ENCODE measurements at places on chromosomes 6 and 20.

GRCh38 chr6:118586746-118587485 lies 38.8 kb downstream of the PLN start:
- DNase-seq: no peak

DNA sequence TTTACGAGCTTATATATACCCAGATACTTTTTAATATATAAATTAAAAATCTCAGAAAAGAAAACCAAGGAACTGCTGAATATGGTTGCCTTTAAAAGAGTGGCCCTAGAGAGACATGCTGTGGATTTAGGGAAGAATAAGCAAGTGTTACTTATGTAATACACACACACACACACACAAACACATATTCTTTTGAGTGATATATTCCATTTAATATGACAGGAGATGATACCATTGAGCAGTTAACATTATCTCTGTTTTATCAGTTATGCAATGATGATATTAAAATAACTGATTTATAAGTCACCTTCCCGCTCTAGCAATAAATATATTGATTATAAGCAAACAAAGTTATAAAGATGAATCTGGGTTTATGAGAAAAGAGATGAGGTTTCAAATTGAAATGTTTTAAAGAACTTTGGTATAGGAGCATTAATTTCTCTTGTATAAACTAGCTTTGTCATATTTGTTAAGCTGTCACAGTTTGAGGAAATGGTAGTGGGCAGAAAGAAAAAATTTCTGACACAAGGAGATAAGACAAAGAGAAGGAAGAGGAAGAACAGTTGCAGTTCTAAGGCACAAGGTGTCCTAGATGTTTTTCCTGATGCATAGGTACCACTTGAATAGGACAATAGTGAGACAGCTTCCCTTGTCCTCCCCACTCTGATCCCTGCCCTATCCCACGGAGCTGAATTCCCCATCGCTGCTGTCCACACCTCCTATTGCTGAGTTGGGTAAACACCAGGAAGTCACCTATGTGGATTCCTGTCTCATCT lies 26.4 kb downstream of the GPX5 start:
- DNase-seq: no peak

GRCh38 chr6:145332011-145332410 lies 403.3 kb downstream of the EPM2A start:
- no peak for DNase-seq

DNA sequence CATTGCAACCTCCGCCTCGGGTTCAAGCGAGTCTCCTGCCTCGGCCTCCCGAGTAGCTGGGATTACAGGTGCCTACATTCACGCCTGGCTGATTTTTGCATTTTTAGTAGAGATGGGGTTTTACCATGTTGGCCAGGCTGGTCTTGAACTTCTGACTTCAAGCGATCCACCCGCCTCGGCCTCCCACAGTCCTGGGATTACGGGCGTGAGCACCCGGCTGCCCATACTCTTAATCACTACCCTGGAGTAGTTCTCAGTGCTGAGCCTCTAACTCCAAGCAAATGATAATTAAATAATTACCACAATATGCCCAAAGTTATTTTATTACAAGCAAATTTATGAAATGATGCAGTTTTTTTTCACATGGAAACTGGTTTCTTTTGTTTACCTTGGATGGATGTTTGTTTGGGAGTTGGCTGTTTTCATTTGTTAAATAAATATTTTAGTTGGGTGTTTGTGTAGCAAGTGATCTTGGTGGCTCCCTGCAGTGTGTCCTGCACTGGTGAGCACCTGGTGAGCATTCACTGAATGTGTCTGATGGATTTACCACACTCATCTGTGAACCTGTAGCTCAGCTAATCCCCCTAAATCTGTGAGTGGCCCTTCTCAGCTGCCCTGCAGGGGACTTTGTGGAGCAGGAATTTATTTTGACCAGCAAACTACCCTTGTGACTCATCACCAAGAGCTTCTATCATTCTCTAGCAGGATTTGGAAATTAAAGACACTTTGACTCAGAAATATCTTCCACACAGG lies 36.9 kb downstream of the UTRN start:
- no peak for DNase-seq

DNA sequence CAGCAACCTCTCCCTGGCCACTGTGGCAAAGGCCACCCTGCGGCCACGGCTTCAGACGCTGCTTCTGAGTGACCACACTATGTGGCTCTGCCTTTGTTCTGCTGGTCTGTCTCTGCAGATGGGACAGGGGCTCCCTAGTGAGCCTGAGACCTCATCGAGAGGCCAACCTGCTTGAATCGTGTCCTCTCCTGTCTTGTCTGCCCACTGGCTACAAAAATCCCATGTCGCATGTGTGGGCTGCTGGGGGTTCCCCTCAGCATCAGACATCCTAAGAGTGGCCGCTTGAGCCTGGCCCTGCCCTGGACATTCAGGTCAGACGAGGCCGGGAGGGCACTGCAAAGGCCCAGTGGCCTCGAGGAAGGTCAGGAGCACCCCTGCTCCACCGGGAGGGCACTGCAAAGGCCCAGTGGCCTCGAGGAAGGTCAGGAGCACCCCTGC lies 222.9 kb downstream of the DLL1 start:
- no peak for DNase-seq

- DNase-seq: peak; percentile 87
Observed at GRCh38 chr6:140485740-140486449, 1111.4 kb upstream of the CITED2 start.

DNA sequence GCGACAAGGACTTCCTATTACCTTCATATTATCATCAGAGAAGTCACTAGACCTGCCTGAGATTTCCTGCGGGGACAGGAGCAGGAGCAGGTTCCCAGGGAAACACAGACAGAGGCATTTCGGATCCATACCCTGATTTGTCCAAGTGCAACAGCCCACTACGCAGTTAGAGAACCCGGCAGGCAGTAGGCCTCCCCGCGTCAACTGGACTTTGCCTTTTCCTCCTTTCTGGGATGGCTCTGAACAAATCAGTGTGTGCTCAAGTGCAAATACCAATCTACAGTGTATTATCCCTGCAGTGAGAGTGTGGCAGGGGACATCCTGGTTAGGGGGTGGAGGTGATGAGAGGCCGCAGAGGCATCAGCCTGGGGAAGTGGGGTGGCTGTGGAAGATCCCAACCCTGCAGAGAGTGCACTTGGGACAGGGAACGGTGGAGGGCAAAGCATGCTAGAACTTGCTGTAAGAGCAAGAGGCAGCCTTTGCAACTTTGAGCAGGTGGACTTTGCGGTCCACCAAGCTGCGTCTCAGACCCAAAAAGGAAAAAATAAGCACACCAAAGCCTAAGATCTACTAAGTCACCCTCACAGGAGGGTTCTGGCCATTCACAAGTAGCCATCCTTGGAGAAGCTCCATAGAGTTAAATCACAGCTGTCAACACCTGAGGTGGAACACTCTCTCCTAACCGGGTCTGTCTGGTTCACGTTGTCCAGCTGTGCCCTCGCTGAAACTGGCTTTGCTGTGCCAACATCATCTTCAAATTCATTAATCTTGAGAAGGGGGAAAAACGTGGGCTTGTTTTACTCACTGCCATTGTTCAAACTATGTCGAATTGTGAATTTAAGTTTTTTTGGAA lies 159.1 kb downstream of the ZDHHC14 start:
- DNase-seq: no peak

DNA sequence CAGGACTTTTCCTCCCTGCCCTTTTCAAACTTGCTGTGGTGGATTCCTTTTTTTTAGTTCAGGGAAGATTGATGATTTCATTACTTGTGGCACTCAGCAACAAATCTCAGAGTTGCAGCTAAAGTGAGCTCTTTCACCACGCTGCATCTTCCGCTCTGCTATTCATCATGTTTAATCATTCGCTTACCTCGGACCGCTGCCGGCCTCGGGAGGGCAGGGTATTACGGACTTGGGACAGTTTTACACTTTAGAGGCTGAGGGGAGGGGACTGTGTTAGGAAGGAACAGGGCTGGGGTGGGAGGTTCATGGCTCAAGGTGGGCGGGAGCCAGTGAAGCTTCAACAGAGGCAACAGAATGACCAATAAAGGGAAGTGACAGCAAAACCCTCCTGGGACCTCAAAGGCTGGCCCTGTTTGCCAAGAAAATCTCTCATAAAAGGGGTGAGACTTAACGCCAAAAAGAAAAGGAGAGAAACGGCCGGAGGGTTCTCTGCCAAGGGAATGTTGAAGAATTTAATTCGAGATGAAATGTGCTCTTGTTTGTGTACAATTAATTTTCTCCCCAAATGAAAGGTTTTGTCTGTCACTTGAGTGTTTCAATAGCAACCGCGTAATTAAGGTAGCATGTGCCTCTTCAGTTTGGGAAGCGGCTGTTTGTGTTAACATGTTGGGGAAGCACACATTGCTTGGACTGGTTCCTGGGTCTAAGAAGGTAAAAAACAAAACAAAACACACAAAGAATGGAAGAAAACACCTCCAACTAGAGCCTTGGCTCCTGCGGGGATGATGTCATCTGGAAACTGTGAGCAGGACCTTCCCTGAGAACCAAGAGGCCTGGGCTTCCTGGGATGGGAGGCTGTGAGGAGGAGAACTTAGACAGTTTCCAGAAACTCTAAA lies 72.5 kb upstream of the SULF2 start:
- DNase-seq: no peak

GRCh38 chr20:50831622-50832021 lies 36.8 kb downstream of the BCAS4 start:
- no peak for DNase-seq

DNA sequence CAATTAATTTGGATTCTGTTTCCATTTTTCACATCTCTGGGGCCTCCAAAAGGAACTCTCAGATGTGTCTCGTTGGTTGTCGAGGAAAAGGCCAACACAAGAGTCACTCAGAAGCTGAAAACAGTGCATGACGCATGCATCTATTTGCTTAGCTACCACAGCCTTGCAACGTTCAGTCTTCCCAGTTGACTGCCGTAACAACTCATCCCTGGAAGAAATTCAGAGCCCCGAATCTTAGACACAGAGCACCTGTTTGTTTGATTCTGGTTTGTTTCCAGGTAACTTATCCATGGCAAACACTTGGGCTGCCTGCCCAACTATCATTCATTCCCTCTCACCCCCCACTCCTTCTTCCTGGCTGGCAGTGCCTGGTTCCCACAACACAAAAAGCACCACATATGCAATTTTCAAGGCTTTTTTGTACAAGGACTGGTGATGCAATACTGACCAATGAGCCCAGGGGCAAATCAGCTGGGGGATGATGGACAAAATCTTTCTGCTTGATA lies 60.5 kb downstream of the ZMYND8 start:
- no peak for DNase-seq

DNA sequence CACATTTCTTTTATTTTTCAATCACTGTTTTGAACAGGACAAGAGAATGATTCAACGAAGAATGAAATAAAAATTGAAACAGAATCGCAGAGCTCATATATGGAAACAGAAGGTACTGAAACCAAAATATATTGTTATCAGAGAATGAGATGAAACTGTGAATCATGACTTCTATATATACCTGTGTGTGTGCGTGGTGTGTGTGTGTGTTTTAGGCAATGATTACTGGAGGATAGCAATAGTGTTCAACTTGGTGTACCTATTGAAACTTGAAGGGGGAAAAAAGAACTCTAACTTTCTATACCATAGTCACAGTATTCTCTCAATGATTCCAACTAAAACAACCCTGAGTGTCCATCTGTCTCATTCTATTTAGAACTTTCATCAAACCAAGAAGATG lies 586.6 kb downstream of the KIF16B start:
- no peak for DNase-seq

DNA sequence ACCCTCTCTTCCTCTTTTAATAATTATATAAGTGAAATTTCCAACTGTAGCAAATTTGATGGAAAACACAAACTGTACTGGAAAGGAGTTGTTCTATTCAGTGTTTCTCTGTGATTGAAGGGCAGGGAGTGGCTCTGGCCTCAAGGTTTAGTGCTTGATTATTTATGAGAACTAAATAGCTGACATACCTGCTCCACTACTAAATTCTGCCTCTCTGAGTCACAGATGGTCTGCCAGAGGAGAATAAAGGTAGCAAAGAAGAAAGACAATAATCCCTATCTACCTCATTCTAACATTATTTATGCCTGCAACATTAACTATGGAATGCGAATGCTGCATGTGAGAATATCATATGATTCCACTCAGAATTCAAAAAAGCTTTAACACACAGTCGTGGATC lies 9.3 kb downstream of the BMP5 start:
- DNase-seq: no peak

DNA sequence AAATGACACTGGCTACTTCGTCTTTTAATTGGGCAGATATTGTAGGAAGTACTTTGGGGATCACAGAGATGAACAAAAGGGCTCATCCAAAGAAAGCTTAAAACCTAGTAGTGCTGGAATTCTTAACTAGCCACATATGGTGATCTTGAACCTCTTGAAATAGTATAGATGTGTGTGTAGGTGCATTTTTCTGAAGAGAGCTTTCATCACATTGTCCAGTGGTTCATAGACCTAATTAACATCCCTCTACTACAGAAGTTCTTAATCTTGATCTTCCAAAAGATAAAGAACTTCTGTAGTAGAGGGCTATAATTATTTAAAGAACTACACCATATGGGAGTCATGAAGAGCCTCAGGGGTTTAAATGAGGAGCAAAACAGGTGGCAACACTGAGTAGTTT lies 2.3 kb upstream of the PRIM2 start:
- DNase-seq: no peak

DNA sequence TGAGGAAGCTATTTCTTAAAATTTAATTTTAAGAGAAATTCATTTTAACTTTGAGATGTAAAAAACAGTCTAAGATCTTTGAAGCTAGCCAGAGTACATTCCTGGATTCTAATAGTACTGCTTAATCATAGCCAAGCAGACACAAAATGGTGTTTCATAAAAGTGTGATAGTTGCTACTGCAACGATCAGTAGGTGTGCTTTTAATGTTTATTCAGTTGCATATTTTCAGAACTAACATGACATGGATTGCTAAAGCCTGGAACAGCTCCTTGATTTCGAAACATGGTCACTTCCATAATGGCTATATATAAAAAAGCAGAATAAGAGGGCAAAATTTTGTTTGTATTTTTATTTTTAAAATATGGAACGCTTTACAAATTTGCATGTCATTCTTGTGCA lies 35.5 kb downstream of the SESN1 start:
- no peak for DNase-seq

- DNase-seq: no peak
Observed at GRCh38 chr6:84118191-84118590, 84.6 kb downstream of the MRAP2 start.

GRCh38 chr20:25308083-25308491 lies 60.2 kb downstream of the PYGB start:
- no peak for DNase-seq

DNA sequence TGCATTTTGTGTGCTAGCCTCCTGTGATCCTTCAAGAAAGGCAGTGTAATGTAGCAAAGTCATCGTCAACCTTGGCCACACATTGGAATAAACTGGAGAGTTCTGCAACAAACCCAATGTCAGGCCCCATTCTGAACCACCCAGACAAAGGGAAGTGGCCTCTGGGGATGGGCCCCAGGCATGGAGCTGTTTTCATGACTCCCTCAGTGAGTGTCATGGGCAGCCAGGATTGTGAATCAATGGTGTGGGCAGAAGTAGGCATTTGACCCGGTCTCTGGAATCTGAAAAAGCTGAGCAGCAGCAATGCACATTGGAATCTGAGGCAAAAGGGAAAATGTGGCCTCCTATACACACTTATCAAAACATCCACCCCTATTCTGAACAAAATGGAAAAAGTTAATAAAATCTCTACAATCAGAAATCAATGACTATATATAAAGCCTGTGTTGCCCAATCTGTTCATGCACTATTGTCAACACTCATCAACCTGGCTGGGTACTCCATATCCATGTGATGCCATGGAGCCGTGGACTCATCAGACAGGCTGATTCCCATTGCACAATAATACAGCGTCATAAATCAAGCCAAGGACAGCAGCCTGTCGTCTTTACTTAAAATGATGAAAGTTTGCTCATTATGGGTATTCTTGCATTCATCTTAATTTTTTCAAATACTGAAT lies 134.9 kb upstream of the STMND1 start:
- DNase-seq: no peak
